Iris pigment epithelial cell (primary cell): ENCODE measurements at places on chromosomes 1 and 21.

DNA sequence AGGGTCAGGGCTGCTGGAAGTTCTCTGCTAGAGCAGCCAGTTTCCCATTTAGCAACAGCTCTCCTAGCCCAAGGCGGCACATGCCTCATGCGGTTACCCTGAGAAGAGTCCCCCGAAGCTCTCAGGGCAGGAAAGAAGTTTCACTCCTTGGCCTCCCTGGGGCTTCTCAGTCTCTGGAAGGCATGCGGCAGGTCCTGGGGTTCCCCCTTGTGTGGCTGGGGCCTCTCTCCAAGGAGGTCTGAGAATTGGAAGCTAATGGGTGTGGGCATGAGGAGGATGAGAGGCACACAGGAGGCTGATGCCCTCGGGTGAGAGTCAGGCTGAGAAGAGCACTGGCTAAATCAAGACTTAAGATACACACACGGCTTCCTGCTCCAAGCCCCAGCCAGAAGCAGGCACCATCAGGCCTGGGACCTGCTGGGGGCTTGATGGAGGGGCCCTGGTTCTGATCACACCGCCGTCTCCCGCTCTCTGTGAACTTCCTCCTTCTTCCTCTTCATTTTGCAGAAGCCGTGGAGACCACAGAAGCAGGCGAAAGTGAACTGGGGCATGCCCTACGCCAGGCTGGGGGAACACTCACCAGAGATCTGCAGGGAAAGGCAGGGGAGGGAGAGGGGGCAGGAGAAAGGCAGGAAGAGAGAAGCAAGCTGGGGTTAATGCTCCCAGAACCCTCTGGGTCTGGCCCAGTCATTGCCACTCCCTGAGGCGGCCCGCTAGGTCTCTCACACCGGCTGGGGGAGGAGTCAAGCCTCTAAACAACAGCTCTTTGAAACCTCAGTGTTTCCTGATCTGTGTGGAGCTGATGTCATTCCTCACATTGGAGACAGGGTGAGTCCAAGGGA is 15.1 kb downstream of the BLACAT1 start:
- peak; percentile 72 for DNase-seq

DNA sequence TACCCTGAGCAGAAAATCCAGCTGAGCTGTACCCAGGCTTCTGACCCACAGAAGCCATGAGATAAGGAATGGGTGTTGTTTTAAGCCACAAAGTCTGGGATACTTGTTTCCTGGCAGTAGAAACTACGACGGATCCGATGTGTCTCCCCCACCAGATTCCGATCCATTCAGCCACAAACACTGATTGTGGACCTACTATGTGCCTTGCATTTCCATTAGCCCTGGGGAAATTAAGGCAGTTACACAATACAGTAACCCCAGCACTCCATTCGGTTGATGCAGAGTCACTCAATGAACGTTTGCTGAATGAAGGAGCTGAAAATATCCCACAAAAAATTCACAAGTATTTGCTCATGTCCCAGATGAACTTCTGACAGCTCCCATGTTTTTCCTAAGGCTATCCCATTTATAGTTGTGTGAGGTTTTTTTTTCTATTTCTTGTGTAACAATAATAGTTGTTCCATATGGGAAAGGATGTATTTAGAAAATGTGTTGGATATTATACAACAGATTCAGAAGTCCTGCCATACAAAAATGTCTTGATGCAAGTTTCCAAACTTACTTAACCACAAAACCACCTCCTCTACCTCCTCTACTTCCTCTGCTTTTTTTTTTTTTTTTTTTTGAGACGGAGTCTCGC is 29.6 kb upstream of the KAZN start:
- no peak for DNase-seq

GRCh38 chr1:108653431-108654105 is 7.3 kb downstream of the HENMT1 start:
- no peak for DNase-seq

GRCh38 chr1:93623436-93623835 is 58.2 kb downstream of the BCAR3 start:
- DNase-seq = no peak

- DNase-seq = peak; percentile 23
Observed at GRCh38 chr1:51472359-51472758, 46.7 kb downstream of the EPS15 start.

- no peak for DNase-seq
Observed at GRCh38 chr21:45876381-45877170, 105.0 kb upstream of the COL6A1 start.

DNA sequence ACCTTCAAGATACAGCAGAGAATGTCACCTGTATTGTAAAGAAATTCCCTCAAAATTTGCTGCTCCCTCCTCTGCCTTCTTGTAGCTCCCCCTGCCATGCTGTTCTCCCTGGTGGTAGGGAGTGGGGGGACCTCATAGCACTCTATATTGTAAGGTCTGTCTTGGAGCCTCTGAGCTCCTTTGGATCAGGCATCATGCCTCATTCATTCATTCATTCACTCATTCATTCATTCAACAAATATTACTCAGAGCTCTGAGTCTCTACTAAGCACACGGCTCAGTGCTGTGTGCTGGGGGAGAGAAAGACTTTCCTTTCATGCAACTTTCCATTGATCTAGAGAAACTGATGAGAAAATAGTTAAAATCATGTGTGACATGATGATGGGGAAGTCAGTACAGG is 27.1 kb upstream of the EPHB2 start:
- no peak for DNase-seq
